ENCODE measurements at places on chromosomes 2 and 18.

GRCh38 chr2:156708051-156708450, 271.9 kb downstream of the GPD2 start:
- DNase-seq = no peak

DNA sequence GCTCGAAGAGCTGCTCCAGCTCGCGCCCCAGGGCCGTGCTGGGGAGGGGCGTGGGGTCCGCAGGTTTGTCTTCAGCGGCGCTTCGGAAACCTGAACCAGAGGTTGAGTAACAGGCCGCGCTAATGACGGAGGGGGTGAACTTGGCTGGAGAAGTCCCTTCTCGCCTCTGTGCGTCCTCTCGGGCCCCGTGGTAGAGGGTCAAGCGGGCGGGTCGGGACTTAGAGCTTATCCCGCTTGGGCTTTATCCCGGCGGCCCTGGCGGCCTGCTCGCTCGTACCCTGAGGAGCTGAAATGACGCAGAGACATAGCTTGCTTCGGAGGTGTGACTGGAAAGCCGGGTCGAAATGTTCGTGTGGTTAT, 479 bp downstream of the RNMT start:
- peak; percentile 38 for DNase-seq

GRCh38 chr18:73409242-73409641, 541.5 kb upstream of the NETO1 start:
- DNase-seq = no peak

- DNase-seq = peak; percentile 20
These were observed 854 bp downstream of the GPR155 start for GRCh38 chr2:174485788-174486562.

GRCh38 chr2:133952896-133953295, 301.0 kb upstream of the MGAT5 start:
- no peak for DNase-seq

DNA sequence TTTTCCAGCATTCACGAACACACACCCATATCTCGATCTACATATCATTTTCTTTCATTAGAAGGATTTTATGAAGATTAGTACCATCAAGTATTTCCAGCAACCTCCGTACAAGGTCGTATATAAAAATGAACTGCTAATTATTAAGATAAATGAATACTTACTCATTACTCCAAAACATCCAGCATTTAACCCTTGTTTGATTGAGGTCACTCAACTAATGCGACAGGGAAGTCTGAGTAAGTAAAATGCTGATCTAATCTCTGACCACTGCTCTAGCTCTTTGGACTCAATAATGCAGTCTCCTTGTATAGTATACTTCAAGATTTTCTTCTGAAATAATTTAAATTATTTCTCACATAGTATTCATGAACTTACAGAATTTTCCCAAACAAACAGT, 2.0 kb downstream of the ABHD3 start:
- DNase-seq = no peak

- DNase-seq = no peak
These were observed 202.4 kb downstream of the FHOD3 start for GRCh38 chr18:36499938-36500337.

GRCh38 chr18:13629841-13630715, 96.3 kb downstream of the FAM210A start:
- DNase-seq = peak; percentile 53

GRCh38 chr2:236980961-236981360, 104.7 kb upstream of the COPS8 start:
- DNase-seq = no peak

DNA sequence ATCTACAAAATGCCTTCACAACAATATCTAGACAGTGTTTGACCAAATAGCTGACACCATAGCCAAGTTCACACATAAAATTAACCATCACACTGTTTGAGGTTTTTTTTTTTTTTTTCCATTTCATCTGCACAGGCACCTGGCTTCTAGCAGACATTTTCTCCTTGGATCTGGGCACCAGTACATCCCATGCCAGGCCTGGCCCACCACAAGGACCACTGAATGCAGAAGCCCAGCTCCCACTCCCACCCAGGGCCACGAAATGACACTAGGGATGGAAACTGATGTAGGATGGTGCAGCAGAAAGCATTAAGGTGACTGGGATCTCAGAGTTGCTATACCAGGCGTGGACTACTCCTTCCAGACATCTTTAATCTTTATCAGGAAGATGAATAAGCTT, 13.0 kb downstream of the TMSB10 start:
- no peak for DNase-seq

DNA sequence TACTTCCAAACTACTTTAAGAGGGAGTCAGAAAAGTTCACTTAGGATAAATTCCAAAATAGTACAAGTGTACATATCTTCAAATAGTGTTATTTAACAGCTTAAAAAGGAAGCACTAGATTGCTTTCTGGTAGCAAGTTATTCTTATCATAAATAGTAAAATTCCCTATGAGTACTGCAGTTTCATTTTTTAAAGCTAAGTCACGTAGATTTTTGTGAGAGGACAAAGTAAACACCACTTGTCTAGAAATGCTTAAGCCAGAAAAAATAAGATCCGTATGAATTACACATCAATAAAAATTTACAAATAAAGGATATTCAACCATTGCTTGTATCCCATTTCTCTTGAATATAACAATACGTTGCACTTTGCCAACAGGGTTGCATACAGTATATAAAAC, 19.2 kb downstream of the HNRNPLL start:
- DNase-seq = no peak

GRCh38 chr2:33530690-33531548, 54.5 kb downstream of the RASGRP3 start:
- DNase-seq = peak; percentile 59

GRCh38 chr18:76752400-76752799, 70.0 kb upstream of the ZNF236 start:
- no peak for DNase-seq

DNA sequence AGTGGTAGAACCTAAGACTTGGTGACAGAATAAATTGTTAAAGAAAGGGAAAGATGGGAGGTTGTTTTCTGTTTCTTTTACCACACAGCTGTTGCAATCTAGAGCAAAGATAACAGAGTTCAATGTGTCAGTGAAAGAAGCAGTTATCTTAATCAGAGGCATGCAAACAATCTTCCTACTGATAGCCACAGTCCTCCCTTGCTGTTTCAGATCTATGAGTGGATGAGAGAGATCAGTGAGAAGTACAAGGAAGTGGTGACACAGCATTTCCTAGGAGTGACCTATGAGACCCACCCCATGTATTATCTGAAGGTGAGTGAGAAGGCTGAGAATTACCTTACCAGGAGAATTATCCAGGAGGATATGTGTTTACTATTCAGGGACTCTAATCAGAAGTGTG, 15.9 kb downstream of the CPO start:
- no peak for DNase-seq

Data from fibroblast of skin of right biceps (primary cell).